A549 treated with DMSO at 1 μM for 4 hours (cell line): ENCODE measurements at places on chromosomes 3 and 15. TPM values are rescaled to one million over a fixed set of nuclear protein-coding genes. Genes with fewer than 3 reads are reported as not detected.

SLC12A8 gene
- total RNA-seq, result 1.0 to 1.4 TPM (median 1.2 TPM) in 5 replicates

BSN gene
- total RNA-seq, result 0.16 to 0.37 TPM (median 0.17 TPM) in 5 replicates

GRK7 gene
- 0.02 TPM in 1 of 5 replicates, not detected in the others for total RNA-seq

PPARG gene
- 39.4 to 44.0 TPM (median 40.6 TPM) in 5 replicates for total RNA-seq

ZBBX gene
- not detected in 5 replicates for total RNA-seq

EFHB gene
- total RNA-seq, result 0.39 to 1.2 TPM (median 0.71 TPM) in 5 replicates

APOD gene
- 0.48 to 0.95 TPM (median 0.55 TPM) in 5 replicates for total RNA-seq

UPK1B gene
- total RNA-seq, result 9.5 to 14.2 TPM (median 12.1 TPM) in 5 replicates

PLSCR5 gene
- not detected in 5 replicates for total RNA-seq

CPEB1 gene
- 2.1 to 3.9 TPM (median 3.5 TPM) in 5 replicates for total RNA-seq

ASTE1 gene
- 4.3 to 5.2 TPM (median 4.7 TPM) in 5 replicates for total RNA-seq

TICRR gene
- total RNA-seq, result 12.9 to 16.4 TPM (median 14.2 TPM) in 5 replicates

VIPR1 gene
- total RNA-seq, result 0.46 to 0.82 TPM (median 0.66 TPM) in 5 replicates

EPHA6 gene
- 0.09 to 0.20 TPM (median 0.11 TPM) in 5 replicates for total RNA-seq

NFKBIZ gene
- 4.7 to 8.1 TPM (median 6.8 TPM) in 5 replicates for total RNA-seq

MESP1 gene
- total RNA-seq, result 2.7 to 8.0 TPM (median 6.3 TPM) in 5 replicates

TMC3 gene
- not detected in 5 replicates for total RNA-seq

PAQR9 gene
- total RNA-seq, result 2.9 to 4.0 TPM (median 3.4 TPM) in 5 replicates

LMLN gene
- 1.9 to 2.7 TPM (median 2.6 TPM) in 5 replicates for total RNA-seq

CAMK2N2 gene
- total RNA-seq, result 0.90 to 1.7 TPM (median 1.1 TPM) in 5 replicates

PP2D1 gene
- total RNA-seq, result not detected in 5 replicates

RETNLB gene
- not detected in 5 replicates for total RNA-seq

CHRM5 gene
- 0.05 TPM in 1 of 5 replicates, not detected in the others for total RNA-seq

CPLX3 gene
- 0.06 TPM in 1 of 5 replicates, not detected in the others for total RNA-seq

SPATA12 gene
- total RNA-seq, result 0.45 to 0.64 TPM (median 0.52 TPM) in 5 replicates

DLL4 gene
- total RNA-seq, result 0.40 to 0.63 TPM (median 0.51 TPM) in 5 replicates

FILIP1L gene
- 0.05 to 0.08 TPM (median 0.07 TPM) in 4 of 5 replicates, not detected in the other for total RNA-seq

DNAH12 gene
- total RNA-seq, result 0.07 to 0.12 TPM (median 0.09 TPM) in 4 of 5 replicates, not detected in the other

CCDC39 gene
- 0.13 TPM in 1 of 5 replicates, not detected in the others for total RNA-seq
